ENCODE measurements at places on chromosomes 13 and 19.
A peak's percentile ranks its signal among the peaks of the same experiment; 100 is the strongest.

- peak; percentile 91 for DNase-seq
These were observed 18.7 kb downstream of the GADD45B start for GRCh38 chr19:2494447-2495129.

DNA sequence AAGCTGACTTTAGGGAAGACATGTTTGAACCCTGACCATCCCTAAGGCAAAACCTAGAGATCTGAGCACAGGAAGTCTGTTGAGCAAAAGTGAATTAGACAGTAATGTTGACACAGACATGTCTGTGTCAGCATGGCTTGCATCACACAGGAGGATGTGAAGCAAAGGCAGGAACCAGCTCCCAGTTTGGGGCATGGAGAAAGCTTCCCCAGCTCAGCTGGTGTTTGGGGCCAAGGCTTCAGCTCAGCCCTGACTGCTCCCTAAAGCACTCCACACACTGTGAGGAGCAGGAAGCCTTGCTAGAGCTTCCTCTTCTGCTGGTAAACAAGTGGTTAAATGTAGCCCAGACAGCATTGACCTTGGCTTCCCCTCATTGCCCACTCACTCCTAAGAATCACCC lies 153.8 kb upstream of the UBL3 start:
- DNase-seq = no peak

GRCh38 chr19:42465827-42466280 lies 23.1 kb upstream of the CXCL17 start:
- DNase-seq = no peak

DNA sequence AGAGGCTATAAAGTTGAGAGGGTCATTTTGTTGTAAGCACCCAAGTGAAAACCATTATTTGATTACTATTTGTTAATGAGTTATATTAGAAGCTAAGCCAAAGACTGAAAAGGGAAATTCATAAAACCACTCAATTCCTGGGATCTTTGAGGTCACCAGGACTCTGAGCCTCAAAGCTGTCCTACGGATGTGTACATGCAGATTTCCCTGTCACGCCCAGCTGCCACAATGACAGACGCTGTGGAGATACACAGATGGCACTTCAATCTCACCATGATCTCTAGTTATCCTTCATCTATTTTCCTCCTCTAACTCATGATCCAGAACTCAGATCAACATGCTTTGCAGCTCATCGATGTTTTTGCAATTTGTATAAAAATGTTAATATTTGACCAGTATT lies 403.5 kb upstream of the MIR17HG start:
- no peak for DNase-seq

- no peak for DNase-seq
These were observed 1308.2 kb downstream of the PCDH9 start for GRCh38 chr13:65921933-65922332.
